Thoracic aorta endothelial cell (primary cell): ENCODE measurements at places on chromosomes 6 and 20. TPM values are rescaled to one million over a fixed set of nuclear protein-coding genes. Genes with fewer than 3 reads are reported as not detected.

CCN6 gene
- total RNA-seq, result not detected in 2 replicates

OR2H1 gene
- not detected in 2 replicates for total RNA-seq

SLC17A1 gene
- total RNA-seq, result not detected in 2 replicates

HLA-DQB2 gene
- 0.07 TPM in 1 of 2 replicates, not detected in the other for total RNA-seq

CAPN11 gene
- total RNA-seq, result 1.6 and 3.5 TPM in 2 replicates

HSPA12B gene
- total RNA-seq, result 5.2 and 23.8 TPM in 2 replicates

HLA-DPA1 gene
- 5.2 and 16.8 TPM in 2 replicates for total RNA-seq

ZNF311 gene
- total RNA-seq, result 0.50 and 0.66 TPM in 2 replicates

ERVFRD-1 gene
- not detected in 2 replicates for total RNA-seq
